ENCODE measurements at places on chromosomes 13 and 19. TPM values are rescaled to one million over a fixed set of nuclear protein-coding genes. Genes with fewer than 3 reads are reported as not detected.
A peak's percentile ranks its signal among the peaks of the same experiment; 100 is the strongest.

TPTE2 gene
- not detected for polyA plus RNA-seq

- no peak for DNase-seq
Measured at GRCh38 chr13:44331912-44332851, 41.4 kb upstream of the SERP2 start.

GRCh38 chr13:107234319-107235073, 666.6 kb upstream of the ARGLU1 start:
- DNase-seq, result no peak

- peak; percentile 66 for DNase-seq
Measured at GRCh38 chr19:10424011-10424637, 3.8 kb downstream of the PDE4A start.

DNA sequence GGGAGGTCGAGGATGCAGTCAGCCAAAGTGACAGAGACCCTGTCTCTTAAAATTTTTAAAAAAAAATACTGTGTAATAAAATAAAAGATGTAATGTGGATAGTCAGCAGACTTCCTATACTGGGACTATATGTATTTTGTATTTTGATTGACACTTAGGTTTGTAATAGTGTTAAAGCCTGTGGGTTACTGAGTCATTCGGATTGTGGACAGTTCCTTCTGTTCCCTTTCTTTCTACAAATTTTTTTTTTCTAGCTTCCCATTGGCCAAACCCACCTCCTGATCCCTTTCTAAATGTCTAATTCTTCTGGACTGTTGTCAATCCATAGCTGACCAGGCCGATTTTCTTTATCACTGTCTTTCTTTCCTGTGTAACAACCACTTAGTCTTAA, 108.0 kb downstream of the DNAJC3 start:
- no peak for DNase-seq

DNA sequence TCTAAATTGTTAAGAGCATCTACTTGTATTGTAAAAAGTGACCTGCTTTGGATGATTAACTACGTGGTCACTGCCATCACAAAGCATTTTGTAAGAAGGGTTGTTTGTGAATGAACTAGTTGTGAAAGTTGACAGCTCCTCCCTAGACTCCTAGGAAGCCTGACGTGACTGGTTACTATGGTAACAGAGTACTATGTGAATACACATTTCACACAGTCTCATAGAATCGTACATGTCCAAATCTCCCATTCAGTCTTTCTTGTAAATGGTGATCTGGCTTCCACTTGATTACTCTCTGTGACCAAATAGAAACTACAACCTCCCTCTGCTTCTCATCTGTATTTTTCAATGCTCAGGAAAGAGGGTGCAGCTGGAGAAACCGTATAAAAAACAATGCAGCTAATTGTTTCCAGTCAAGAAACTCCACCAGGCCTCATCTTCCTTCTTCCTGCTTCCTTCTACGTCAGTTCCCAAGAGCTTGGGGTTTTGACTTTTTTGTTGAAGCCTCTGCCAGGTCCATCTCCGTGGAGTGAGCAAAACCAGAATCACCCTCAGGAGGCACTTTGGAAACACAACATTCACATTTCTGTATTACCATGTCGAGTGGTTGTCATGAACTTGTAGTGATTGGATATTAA, 83.4 kb downstream of the GPC6 start:
- no peak for DNase-seq

DPF1 gene
- polyA plus RNA-seq, result not detected

DNA sequence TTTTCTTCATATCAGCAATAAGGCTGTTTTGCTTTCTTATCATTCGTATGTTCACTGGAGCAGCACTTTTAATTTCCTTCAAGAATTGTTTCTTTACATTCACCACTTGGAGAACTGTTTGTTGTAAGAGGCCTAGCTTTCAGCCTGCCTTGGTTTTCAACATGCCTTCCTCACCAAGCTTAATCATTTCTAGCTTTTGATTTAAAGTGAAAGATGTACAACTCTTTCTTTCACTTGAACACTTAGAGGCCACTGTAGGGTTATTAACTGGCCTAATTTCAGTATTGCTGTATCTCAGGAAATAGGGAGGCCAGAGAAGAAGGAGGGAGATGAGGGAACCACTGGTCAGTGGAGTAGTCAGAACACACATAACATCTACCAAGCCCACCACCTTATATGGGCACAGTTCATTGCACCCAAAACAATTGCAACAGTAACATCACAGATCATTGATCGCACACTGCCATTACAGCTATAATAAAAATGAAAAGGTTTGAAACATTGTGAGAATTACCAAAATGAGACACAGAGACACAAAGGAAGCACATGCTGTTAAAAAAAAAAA, 181.4 kb upstream of the TUBA3C start:
- no peak for DNase-seq

DNA sequence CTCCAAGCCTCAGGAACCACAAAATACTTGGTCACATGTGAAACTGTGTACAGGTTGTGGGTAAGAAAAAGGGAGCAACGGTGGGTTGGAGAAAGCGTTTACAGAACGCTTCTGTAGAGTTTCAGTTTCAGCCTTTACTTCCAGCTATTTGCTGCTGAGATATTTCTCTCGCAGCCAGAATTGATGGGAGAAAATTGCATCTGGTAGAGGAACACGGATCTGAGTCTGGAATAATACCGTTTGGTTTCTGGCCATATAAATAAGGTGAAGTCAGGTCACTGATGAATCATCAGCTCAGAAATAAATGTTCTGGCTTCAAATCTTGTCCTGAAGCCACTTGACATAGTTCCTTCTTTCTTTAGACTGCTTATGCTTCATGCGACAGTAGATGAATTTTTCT, 20.3 kb upstream of the RFC3 start:
- no peak for DNase-seq

DNA sequence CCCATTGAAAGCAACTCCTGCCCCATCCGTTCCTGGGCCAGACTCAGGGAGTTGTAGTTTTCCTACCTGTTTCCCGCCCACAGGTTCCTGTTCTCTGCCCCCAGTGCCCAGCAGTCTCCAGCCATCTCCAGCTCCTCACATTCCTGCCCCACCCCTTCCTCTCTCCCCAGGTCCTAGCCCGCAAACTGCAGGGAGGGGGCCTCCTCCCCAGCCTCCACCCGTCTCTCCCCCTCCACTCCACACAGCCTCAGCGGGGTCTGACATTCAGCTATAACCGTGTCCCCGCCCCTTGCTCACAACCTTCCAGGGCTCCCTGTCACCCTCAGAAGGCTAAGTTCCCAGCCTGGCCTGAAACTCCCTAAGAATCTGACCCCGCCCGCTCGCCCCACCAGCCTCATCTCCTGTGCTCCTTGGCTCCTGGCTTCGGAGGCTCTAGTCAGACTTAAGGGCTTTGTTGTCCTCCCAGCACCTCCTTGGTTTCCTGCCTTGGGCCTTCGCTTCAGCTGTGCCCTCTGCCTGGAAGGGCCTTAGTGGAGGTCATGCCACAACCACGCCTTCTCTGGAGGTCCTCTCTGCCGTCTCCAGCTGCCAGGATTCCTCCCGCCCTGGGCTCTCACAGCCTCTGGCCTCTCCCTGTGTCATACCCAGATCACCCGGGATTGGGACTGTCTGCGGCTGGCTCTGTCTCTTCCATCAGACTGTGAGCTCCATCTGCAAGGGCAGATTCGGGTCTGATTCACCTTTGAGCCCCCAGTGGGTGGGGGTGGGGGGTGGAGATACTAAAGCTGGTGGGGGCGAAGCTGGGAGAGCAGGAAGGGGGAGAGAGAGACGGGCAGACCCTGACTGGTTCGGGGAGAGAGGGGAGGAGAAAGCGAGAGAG, 5.1 kb upstream of the SPACA6 start:
- no peak for DNase-seq

EFNA2 gene
- not detected for polyA plus RNA-seq

DNA sequence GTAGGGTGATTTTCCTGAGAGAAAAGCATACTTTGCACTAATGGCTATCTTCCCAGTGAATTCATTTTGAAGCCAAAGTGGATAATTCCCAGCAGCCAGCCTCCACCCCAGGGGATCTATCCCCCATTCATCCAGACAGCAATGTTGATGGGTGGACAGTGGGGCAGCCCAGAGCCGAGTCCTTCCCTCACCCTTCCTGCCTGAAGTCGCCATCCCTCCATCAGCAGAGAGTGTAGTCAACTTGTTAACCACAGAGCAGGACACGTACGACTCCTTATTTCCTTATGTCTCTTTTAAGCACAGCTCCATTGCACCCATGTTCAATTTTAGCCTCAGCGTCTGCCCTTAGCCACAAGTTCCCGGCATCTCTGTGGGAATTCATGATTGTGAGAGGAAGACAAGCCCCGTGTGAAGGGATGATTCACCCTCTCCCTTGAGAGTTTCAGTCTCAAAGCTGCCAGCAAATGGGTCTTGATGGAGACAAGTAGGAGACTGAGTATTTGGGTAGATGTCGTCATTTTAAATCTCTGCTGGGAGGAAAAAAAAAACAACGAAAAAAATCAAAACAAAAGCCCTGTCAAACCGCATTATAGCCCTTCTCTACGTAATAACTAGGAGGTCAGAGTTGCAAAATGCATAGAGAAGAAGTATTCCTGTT, 58.3 kb upstream of the MEDAG start:
- no peak for DNase-seq

CLDND2 gene
- not detected for polyA plus RNA-seq

- DNase-seq, result no peak
Measured at GRCh38 chr13:67087527-67087926, 142.6 kb downstream of the PCDH9 start.

- DNase-seq, result no peak
Measured at GRCh38 chr19:39969266-39969665, 1.7 kb upstream of the PSMC4 start.

DNA sequence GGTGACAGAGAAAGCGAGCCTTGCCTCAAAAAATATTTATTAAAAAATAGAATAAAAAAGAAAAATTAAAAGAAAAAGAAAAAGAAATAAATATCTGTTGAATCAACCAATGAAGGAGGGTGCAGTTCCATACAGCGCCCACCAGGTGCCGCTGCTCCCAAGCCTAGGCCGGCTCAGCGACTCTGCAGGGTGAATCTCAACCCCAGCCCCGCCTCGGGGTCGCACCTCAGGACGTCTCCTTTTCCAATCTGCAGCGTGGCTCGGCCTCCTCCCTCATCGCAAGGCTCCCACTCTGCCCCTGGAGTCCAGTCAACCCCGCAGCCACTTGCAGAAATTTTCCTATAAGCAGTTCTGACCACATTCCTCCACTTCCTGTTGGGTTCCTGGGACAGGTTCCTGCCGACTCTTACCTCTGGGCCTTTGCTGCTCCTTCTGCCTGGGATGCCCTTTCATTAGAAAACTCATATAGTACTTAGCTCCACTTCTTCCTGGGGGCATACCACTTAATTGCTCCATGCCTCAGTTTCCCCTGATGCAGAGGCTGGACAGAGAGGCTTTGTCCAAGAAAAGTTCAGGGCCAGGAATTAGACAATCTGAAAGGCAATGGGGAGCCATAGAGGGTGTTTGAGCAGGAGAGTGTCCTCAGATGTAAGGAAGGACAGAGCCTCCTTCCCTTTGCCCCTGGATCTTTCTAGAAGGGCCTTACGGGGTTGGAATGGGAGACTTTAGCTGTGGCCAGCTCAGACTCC, 24.3 kb downstream of the NFILZ start:
- DNase-seq, result peak; percentile 68

ZNF626 gene
- 19.8 TPM for polyA plus RNA-seq

SIGLEC8 gene
- not detected for polyA plus RNA-seq

NKPD1 gene
- 0.43 TPM for polyA plus RNA-seq

CARM1 gene
- 0.26 TPM for polyA plus RNA-seq

GRCh38 chr13:112693831-112694497, 4.1 kb downstream of the ATP11A start:
- no peak for DNase-seq

GPR183 gene
- 63.2 TPM for polyA plus RNA-seq

FFAR3 gene
- not detected for polyA plus RNA-seq

DNA sequence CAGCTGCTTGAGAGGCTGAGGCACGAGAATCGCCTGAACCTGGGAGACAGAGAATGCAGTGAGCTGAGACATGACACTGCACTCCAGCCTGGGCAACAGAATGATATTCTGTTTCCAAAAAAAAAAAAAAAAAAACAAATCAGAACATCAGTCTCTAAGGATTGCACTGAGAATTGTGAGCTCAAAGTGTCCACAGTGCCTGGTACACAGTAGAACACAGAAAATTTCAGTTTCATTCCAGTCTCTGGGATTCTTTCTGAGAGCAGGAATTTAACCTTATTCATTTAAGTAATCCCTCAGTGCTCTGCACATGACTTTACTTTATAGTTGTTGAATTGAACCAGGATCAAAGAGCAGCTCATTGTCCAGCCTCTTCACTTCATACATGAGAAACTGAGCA, 25.9 kb upstream of the GATAD2A start:
- DNase-seq, result no peak

GRCh38 chr19:4007021-4007835, at the start of gene PIAS4:
PIAS4 (plus strand) TSS chr19:4007736; CDS start chr19:4007761, 25 bp downstream.
- DNase-seq, result peak; percentile 96

DNA sequence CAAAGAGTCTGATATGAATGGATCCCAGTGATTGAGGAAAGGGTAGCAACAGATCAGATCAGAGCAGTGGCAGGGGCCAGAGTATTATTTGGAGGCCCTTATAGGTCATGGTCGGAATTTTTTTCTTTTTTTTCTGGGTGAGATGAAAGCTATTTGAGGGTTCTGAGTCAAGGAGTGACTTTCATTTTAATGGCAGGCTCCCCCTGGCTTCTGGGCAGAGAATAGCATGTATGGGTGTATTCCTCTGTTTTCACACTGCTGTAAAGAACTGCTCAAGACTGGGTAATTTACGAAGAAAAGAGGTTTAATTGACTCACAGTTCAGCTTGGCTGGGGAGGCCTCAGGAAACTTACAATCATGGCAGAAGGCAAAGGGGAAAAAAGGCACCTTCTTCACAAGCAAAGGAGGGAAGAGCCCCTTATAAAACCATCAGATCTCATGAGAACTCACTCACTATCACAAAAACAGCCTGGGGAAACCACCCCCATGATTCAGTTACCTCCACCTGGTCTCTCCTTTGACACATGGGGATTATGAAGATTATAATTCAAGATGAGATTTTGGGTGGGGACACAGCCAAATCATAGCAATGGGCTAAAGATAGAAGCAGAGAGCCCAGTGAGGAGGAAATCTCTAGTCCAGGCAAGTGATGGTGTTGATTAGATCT, 3.0 kb upstream of the SLC6A16 start:
- DNase-seq, result peak; percentile 27

PLA2G4C gene
- not detected for polyA plus RNA-seq

GRCh38 chr13:21615427-21615826, 11.5 kb upstream of the MICU2 start:
- DNase-seq, result no peak

DNA sequence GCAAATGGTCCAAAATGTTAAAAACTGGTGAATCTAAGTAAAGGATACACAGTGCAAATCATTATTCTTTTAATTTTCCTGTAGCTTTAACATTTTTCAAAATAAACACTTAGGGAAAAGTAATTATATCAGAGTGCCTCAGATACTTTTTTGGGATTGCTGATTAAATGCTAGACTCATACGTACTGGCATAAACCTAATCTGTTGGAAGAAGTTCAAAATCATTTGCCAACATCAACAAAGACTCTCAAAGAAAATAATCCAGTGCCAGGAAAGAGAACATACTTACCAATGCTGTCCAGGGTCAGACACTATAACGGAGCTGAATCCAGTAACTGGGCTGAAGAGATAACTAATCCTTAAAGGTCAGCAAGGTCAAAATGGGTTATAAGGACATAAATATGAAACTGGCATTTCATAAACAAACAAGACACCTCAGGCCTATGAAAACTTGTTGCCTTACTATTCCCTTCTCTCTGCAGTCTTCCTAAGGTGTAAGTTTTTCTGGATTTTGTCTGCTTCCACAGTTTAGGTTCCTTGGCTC, 3.3 kb upstream of the ZNF420 start:
- DNase-seq, result no peak
